ENCODE measurements at places on chromosomes 11 and 22.

GRCh38 chr11:134142536-134142935 lies 73.7 kb downstream of the JAM3 start:
- peak; percentile 67 for DNase-seq

- DNase-seq = peak; percentile 56
Measured at GRCh38 chr22:42994917-42995562, 19.9 kb downstream of the PACSIN2 start.

DNA sequence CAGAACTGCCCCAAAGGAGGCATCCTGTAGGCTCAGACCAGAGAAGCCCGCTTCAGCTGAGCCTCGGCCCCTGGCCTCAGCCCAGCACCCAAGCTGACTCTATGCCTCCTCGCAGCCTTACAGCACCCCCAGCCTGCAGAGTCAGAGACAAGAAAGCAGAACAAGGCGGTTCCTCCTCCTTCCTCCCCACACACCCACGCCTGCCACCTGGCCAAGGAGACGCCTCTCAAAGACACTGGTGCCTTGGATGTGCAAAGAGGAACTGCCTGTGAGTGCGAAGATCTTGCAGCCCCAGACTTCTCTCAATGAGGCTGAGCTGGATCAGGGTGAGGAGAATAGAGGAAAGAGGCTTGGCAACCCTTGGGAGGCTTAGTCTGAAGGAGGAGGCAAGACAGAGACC lies 60.2 kb downstream of the PDE2A start:
- no peak for DNase-seq

DNA sequence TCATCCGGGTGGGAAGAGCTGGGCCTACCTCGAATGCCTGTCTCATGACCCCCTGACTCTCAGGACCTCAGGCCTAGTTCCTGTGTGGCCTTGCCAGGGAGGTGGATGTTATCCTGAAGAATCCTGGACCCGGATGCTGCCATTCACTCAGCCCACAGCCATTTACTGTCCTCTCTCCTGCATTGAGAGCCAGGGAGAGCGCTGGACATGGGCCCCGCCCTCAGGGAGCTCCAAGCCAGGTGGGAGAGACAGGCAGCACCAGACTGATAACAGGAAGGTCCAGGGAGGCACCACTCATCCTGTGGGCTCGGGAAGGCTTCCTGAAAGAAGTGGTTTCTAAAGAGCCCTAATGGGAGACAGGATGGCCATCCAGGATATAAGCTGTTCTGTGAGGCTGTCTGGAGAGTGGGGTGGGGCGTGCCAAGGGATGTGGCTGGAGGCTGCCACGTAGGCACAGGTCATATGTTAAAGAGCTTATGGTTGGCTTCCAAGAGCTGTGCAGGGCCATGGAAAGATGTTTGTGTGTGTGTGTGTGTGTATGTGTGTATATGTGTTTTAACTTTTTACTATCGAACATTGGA lies 8.6 kb downstream of the SERPINH1 start:
- no peak for DNase-seq

- no peak for DNase-seq
Measured at GRCh38 chr11:128523641-128524040, 63.7 kb downstream of the ETS1 start.

- no peak for DNase-seq
Measured at GRCh38 chr11:76030286-76030685, 176.0 kb downstream of the WNT11 start.

Data from NCI-H226 (cell line).